Central memory CD4-positive, alpha-beta T cell (primary cell): ENCODE measurements at places on chromosomes 2 and 18.

DNA sequence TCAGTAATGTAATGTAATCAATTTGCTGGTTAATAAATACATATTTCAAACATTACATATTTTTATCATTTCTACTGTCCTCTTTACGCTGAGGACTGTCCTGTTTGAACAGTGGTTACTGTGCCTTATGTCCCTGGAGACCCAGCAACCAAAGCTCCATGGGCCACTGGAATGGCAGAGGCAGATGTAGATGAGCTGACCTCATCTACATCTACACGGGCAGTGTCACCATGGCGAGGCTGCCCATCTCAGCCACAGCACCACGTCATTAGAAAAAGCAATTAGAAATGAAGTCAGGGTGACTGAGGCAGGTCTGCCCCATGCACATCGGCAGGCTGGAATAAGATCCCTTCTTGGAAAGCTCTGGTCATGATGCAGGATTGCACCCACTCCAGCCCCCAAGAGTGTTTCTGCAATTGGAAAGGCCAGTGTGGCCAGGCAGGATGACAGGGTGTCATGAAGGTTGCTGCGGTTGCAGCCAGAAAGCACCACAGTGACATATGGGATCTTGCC lies 237.5 kb downstream of the NDUFA10 start:
- no peak for DNase-seq

GRCh38 chr2:131034122-131035051 lies 58.9 kb downstream of the FAM168B start:
- DNase-seq, result no peak

DNA sequence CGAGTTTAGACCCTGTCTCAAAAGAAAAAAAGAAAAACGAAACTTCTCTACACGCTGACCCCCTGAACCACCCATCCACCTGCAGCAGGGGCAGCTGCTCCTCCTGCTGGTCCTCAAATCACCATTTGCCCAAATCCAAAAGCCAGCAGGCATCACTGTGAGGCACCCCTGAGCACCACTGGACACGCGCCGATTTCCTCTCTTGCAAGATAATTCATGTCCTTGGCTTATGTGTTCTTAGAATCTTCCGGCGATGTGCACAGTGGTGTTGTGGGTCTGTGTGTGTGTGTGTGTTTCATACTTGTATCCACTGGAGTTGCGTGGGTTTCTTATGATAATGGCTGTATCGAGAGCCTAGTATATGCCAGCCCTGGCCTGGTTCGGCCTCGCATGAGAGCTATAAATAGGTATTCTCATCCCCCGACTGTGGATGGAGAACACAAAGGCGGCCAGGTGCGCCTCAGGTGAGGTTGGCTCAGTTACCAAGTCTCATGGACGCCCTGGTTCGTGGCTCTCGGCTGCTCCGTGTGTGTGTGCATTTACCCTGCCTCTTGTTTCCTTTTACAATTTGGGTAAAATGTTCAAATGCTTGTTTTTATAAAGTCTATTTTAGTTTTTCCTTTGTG lies 235.5 kb downstream of the HDAC4 start:
- DNase-seq, result no peak

- no peak for DNase-seq
Observed at GRCh38 chr2:54259413-54260240, 3.6 kb upstream of the TSPYL6 start.

DNA sequence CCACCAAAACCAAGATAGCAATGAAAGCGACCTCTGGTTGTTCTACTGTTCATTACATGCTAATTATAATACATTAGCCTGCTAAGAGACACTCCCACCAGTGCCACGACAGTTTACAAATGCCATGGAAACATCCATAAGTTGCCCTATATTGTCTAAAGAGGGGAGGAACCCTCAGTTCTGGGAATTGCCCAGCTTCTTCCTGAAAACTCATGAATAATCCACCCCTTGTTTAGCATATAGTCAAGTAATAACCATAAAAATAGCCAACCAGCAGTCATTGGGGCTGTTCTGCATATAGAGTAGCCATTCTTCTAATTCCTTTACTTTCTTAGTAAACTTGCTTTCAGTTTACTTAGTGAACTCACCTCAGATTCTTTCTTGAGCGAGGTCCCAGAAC lies 189.8 kb upstream of the SOX11 start:
- no peak for DNase-seq

GRCh38 chr2:60441800-60442199 lies 111.7 kb downstream of the BCL11A start:
- no peak for DNase-seq

DNA sequence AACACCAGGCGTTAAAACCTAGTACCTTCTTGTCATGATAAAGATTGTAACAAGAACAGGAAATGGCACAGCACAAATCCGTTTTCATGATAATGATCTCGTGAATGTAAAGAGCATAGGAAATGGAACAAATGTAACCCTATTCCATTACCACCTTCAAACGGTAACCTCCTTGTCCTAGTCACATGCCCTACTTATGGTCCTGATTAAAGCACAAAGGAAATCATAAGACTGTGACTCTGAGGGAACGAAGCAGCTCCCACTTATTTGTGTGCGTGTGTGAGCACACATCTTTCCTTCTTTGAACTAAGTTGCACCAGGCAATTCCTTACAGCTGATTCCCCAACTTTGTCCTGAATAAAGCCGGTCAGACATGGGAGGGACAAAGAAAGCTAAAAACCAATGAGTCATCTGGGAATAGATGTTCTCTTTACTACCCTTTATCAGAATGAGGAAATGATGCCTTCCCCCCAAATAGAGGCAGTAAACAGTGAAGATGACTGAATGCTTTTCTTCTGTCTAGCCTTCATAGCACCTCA lies 192.6 kb downstream of the IKZF2 start:
- DNase-seq, result peak; percentile 3

DNA sequence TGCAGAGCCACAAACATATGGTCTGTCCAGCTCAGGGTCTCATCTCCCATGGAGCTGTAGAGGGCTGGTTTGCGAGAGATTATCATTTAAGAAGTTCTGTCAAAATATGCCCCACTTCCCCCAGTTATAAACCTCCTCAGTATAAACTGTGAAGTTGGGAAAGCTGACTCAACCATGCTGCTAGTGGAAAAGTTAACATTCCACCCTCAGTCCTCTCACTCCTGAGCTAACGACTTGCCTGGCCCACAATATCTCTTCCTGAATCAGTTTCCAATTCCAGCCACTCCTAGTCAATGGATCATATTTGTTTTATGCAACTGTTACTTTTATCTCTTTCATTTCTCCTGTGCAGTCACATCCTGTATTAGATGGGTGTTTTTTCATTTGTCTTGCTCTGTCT lies 326.2 kb downstream of the SETBP1 start:
- no peak for DNase-seq

DNA sequence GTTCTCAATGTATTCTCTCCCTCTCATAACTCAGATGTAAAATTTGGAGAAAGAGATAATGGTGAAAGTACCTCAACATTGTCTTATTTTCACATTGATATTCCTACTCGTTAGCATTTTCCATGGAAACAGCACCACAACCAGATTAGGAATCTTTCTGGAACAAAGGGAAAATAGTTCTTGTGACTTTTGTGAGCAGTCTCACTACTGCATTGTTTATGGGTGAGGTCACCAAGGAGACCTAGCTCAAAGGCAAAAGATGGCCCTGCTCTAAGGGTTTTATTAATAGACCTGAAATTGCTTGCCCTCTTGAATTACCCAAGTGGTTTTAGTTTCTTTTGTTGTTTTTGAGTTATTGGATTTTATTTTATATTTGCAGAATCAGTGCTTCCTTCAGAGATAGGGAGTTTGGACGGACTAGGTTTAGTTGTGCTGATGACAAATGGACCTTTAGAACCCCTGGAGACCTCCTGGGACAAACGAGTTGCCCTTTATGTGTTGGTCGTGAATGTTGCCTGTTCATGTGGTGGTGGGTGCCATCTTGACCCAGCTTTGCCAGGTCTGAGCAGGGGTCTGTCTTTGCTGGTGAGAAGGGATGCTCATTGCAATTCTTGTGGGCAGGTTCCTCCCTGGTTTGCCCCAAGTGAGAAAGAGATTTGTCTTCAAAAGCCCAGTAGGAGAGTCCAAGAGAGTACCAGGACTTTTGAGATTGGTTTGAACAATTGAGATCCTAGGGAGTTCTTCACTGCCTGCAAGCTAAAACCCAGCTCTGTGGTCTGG lies 58.1 kb downstream of the INPP4A start:
- DNase-seq, result no peak

DNA sequence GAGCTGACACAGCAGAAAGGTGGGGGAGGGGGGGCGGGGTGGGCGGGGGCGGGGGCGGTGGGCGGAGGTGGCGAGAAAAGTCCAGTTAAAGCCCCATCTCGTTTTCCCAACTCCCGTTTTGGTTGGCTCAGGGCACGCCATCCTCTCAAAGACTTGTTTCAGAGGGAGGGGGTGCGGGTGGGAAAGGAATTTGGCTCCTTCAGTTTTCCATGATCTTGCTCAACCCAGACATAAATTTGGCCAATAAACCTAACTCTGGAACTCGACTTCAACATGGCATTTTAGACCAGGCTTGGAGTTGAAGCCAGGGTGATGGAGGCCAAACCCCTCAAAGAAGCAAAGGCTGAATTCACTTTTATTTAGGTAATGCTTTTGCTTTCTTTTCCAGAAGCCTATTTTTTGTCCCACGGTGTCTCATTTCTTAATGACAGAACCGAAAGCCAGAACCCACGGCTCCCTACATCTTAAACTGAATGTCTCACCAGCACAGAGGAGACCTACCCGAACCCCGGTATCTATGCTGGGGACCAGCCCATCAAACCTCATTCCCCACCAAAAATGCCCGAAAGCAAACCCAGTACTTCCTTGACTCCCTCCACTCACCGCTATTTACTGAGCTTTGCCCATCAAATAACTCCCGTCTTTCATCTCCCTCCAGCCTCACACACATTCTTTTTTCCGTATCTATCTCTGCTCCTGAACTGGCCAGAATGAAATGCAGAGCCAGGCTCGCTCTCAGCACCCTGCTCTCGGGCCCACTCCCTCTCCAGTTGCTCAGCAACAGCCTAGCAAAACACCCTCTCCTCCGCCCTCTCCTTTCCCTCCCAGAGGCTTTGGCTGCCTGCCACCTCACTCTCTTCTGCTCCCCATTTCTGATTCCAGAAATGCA lies 4.3 kb downstream of the IGFBP5 start:
- DNase-seq, result no peak

- DNase-seq, result no peak
Observed at GRCh38 chr2:167264380-167264779, 376.1 kb downstream of the XIRP2 start.

GRCh38 chr2:196836440-196836839 lies 27.3 kb upstream of the C2orf66 start:
- DNase-seq, result no peak

GRCh38 chr18:72783530-72783929 lies 84.3 kb downstream of the NETO1 start:
- DNase-seq, result no peak

DNA sequence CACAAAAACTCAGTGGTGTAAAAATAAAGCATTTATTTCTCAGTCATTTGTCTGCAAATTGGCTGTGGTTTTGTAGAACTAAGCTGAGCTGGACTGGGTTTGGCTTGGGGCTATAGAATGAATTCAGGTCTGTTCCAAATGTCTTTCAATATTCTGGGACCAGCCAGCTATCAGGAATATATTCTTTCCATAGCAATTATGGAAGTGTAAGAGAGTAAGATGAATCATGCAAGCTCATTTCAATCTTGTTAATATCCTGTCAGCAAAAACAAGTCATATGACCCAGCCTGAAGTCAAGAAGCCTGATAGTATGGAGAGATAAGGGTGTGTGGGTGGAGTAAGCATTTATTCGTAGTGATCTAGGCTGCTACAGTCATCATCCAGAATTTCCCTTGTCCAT lies 481.0 kb upstream of the CDH2 start:
- DNase-seq, result no peak

DNA sequence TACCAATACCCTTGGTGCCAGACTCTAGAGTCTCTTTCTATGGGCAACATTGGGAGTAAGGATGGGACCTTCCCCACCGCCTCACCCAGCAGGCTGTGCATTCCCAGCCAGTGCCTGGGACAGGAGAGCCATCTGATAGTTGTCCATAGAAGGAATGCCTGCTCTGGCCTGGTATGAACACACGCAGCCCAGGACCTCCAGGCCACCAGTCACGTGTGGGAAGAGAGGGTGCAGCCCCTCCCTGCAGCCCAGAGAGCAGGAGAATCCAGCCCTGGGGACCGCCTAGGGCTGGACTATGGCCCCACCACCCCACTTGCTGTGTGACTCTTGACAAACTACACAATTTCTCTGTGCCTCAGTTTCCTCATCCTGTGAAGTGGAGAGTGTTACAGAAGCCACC lies 52.5 kb upstream of the ID2 start:
- DNase-seq, result no peak

GRCh38 chr2:147260241-147260640 lies 584.6 kb upstream of the ACVR2A start:
- DNase-seq, result no peak

- DNase-seq, result no peak
Observed at GRCh38 chr18:33818145-33818544, 240.1 kb downstream of the ASXL3 start.

GRCh38 chr2:103288696-103289095 lies 526.9 kb downstream of the TMEM182 start:
- no peak for DNase-seq

DNA sequence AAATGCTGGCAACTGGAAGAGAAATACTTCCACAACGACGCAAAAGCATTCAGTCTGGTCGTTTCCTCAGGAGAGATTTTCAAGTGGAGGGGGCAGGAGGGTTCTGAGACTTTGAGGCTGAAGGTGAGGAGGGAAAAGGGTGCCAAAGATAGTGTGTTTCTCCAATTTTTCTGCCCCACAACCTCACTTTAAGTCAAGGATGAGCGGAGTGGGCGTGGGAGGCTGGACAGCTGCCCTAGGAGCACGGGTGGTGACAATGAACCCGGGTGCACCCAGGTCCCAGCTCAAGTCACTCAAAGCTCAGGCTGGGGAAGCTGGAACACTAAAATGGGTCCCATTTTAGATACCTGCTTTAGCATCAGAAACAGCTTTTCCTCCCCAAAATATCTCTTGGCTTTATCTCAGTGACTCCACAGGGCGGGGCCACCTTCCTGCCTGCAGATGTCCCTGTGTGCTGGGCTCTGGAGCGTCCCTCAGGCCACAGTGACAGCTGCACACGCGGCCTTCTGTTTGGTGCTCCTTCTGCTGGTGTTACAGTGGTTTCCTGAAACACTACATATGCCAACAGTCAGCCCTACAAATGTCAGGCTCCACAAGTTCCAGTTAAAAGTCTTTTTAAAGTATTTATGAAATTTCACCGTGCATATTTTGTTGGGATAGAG lies 1.4 kb upstream of the MBP start:
- no peak for DNase-seq

DNA sequence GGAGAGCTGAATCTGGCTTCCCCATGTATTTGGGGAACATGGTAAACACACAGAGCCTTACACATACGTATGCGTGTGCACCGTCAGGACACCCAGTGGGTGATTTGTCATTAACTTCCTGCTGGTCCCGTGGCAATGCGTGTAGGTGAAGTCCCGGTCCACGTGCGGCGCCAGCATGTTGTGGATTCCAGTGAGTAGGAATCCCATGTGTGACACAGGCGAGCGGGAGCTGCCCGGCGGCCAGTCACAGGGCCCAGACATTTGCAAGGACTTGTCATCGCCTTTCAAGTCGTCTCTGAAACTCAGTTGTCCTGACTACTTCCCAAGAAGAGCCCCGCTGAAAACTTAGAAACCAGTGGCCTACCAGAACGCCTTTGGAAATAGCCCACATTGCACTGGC lies 102.0 kb downstream of the RNF144A start:
- no peak for DNase-seq

- no peak for DNase-seq
Observed at GRCh38 chr2:1168846-1169245, 218.2 kb downstream of the SNTG2 start.
